ENCODE measurements at places on chromosomes 7 and 10.

GRCh38 chr7:66211429-66211828 lies 6.3 kb downstream of the TPST1 start:
- no peak for DNase-seq

GRCh38 chr10:108904163-108904838 lies 1019.0 kb downstream of the XPNPEP1 start:
- DNase-seq, result no peak

DNA sequence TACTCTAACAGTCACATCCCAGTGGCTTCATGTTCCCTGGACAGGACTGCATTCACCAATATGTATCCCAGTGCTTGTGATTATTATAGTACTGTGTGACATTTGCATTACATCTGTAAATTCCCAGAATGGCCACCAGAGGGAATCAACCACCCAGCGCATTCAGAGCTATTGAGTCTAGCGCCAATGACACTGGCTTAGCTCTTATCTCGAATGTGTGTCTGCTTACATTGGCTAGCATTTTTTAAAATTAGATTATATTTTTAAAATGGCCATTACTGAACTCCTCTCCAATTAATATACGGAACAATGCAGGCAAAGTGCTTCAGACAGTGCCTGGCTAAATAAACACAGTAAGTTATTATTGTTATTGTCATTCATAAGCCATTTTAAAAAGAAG lies 36.3 kb downstream of the TRIL start:
- no peak for DNase-seq

DNA sequence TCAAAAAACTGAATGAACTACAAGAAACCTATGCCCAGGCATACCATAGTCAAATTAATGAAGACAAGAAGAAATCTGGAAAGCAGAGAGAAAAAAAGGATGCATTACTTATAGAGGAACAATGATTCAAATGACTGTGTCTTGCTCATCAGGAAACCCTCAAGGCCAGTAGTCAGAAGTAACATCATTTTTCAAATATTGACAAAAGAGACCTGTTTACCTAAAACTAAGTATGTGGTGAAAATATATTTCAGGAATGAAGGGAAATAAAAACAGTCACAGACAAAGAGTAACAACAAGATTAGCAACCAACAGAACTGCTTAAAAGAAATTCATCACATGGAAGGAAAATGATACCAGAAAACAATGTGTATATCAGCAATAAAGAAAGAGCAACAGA lies 128.4 kb downstream of the ALOX5 start:
- no peak for DNase-seq

GRCh38 chr7:522951-523314 lies 3.3 kb upstream of the PDGFA start:
- DNase-seq, result no peak

DNA sequence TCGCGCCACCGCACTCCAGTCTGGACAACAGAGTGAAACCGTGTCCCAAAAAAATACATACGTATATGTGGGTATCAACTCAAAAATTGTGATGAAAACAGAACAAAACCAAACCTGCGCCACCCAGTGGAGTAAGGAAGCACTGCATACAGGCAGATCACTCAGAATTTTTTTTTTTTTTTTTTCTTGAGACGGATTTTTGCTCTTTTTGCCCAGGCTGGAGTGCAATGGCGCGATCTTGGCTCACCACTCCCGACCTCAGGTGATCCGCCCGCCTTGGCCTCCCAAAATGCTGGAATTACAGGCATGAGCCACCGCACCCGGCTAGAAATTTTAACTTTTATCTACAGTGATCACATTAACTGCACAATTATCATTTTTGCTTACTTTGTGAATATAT lies 9.1 kb upstream of the TMEM236 start:
- no peak for DNase-seq

- DNase-seq, result no peak
Observed at GRCh38 chr10:70068925-70069324, 16.3 kb downstream of the MACROH2A2 start.

DNA sequence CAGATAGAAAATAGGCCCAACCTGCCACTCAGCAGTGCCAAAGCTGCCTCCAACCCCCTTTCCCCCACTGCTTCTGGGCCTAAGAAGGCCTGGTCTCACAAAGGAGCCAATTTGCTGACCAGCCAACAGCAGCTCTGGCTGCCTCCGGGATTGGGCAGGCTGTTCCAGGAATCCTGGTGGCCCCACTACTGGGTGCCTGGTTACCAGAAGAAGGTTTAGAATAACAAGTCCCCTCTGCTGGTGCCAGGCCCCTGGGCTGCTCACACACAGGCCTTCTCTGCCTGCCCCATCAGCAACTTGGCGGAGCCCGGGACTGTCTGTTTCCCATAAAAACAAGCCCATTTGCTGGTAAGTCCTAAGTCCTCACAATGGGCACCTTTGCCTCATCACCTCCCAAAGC lies 1.2 kb downstream of the PHKG1 start:
- DNase-seq, result no peak

- no peak for DNase-seq
Observed at GRCh38 chr10:84493951-84494848, 165.8 kb downstream of the CCSER2 start.

DNA sequence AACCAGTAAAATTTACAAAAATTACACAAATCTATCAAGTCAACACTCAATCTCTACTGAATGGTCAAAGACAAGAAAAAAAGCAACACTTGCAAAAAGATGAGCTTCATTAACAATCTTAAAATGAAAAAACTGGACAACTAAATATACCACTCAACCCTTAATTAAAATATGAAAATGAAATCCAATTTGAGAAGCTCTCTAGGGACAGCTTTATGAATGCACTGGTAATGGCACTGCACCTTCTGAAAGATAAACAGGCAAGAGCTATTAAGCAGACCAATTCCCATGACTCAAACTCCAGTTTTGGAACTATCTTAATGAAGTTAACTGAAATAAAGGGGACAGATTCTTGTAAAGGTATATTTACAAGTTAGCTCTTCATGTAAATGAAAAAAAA lies 135.7 kb downstream of the GALNT11 start:
- no peak for DNase-seq

DNA sequence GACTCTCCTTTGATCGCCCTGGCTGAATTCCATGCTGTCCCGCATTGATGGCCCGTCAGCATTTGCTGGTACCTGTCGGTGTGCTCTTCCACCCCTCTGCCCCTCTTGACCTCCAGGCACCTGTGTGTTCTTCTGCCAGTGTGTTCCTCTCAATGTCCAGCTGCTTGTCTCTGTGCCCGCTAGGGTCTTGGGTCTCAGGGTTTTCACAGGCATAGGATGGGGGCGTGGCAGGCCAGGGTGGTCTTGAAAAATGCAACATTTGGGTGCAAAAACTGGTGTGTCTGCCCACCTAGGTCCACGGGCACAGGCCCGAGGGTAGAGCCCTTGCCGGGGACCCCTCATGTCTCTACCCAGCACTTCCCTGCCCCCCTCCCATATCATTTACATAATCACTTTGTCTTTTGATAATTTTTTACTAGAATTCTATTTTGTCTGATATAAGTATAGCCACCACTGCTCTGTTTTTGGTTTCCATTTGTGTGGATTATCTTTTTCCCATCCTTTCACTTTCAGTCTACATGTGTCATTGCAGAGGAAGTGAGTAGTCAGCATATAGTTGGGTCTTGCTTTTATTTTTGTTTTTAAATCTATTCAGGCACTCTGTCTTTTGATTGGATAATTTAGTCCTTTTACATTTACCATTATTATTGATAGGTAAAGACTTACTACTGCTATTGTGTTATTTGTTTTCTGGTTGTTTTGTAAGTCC lies 46.6 kb upstream of the ADRA2A start:
- no peak for DNase-seq

- DNase-seq, result no peak
Observed at GRCh38 chr7:146731185-146731584, 614.6 kb downstream of the CNTNAP2 start.

DNA sequence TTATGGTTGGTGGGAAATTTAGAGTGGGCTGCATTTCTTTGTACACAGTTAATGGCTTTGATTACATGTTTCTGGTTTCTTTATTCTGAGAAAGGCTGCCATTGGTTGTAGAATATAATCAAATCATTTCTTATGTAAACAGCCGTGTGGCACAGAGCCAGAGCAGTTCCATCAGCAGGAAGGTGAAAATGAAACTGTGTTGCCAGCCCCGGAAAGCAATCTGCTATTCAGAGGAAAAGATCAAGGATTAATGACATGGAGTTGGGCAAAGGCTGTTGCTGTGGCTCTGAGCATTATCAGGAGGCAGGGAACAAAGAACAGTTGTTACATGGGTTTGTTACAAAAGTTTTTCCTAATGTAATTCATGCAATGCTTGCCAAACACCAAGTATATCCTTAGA lies 74.2 kb upstream of the ZNF716 start:
- no peak for DNase-seq

DNA sequence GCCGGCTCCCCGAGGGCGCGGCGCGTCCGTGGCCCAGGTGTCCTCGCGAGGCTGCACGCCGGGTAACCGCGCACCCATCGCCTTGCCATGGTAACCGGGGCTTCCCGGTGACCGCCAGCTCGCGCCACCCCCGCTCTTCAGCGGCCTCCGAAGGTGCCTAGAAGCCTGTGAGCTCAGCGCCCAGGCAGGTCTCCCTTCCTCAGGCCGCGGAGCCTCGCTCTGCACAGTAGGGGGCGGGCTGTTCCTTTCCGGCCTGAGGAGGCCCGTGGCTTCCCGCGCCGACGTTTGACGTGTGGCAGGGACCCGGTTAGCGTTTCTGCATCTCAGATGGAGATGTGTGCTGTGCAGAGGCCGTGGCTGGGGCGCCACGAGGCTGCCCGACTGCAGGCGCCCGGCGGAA lies 117.1 kb downstream of the DYNC2I1 start:
- DNase-seq, result no peak

GRCh38 chr7:131302876-131303707 lies 24.6 kb upstream of the MKLN1 start:
- no peak for DNase-seq

- DNase-seq, result no peak
Observed at GRCh38 chr7:68971634-68972340, 626.5 kb upstream of the AUTS2 start.

- no peak for DNase-seq
Observed at GRCh38 chr7:65980478-65981250, 1.3 kb downstream of the GUSB start.

- DNase-seq, result no peak
Observed at GRCh38 chr7:110548372-110548771, 542.6 kb upstream of the LRRN3 start.

DNA sequence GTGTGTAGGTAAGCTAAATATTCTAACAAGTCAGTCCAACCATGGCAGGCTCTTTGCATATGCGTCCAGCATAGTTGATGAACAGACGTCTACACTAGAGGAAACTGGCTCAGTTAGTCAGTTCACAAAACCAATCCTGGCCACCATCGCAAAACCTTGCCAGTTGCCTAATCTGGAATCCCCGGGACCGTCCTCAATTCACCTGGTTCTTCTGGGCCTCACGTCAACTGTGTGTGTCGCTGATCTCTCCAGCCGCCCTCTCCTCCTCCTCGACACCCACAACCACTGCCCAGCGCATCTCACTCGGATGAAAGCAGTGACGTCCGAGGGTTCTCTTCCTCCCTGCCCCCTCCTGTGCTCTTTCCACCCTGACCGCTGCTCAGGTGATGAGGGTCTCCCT lies 217.8 kb upstream of the SH2B2 start:
- DNase-seq, result no peak

GRCh38 chr10:219731-220472 lies 84.6 kb downstream of the ZMYND11 start:
- no peak for DNase-seq

- no peak for DNase-seq
Observed at GRCh38 chr10:70324339-70324861, 40.6 kb upstream of the NPFFR1 start.

- no peak for DNase-seq
Observed at GRCh38 chr10:32210306-32211045, 136.5 kb downstream of the EPC1 start.

GRCh38 chr10:127698886-127699285 lies 38.1 kb upstream of the FOXI2 start:
- no peak for DNase-seq

DNA sequence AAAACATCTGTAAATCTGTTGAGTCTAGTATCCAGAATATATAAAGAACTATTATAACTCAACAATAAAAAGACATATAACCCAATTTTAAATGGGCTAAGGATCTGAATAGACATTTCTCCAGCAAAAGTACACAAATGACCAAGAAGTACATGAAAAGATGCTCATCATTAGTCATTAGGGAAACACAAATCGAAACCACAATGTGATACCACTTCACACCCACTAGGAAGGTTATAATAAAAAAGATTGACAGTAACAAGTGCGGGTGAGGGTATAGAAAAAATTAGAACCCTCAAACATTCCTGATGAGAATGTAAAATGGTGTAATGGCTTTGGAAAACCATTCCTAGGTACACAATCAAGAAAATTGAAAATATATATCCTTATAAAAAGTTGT lies 4.1 kb downstream of the XPNPEP1 start:
- DNase-seq, result no peak

- DNase-seq, result no peak
Observed at GRCh38 chr7:104207348-104207730, 474 bp downstream of the ORC5 start.

- no peak for DNase-seq
Observed at GRCh38 chr7:94763268-94763667, 107.3 kb upstream of the SGCE start.

DNA sequence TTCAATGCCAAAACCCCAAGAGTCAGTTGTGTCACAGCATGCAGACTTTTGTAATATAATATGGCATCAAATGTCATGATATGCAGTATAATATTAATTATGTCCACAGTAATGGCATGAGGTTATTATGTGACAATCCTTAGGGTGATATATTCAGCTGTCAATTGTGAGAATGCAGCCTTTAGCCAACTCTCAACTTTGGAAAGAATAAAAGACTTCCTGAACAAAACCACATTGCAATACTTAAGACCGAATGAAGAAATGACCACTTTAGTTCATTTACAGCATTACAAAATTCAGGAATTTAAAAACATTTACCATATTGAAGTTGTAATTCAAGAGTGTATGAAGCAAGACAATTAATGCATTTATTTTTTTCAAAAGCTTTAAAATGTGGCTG lies 45.4 kb downstream of the CPVL start:
- no peak for DNase-seq

DNA sequence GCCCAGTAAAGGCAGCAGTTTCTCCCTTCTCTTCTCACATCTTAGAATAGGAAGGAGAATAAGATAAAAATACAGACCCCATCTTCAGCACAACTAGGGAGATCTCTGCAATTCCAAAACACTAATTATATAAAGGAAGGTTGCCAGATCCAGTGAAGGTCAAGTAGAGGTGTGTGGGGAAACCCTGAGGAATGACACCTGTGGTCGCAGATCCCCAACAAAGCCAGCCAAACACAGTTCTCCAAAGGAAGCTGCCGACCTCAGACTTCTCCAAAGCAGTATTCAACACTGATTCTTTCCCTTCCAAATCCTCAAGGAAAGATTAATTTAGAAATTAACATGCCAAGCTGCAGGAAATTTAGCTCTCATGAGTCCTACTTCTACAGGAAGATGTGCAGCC lies 62.9 kb upstream of the OIT3 start:
- no peak for DNase-seq

DNA sequence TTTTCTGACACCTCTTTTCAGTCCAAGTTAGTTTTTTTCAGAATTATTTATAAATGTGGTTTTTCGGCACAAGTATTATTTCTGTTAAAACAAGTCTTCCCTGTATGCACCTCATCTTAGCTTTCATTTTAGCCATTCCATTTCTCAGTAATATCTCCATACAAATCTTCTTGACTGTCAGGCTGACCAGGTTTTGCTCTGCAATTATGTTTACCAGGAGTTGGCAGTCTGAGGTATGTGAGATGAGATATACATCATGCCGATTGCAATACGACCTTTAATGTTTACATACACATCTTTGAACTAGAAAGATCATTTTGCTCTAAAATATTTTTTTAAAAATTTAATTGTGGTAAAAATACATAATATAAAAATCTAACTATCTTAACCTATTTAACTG lies 209.8 kb downstream of the GPR158 start:
- no peak for DNase-seq
